ENCODE measurements at places on chromosomes 2 and 18.

DNA sequence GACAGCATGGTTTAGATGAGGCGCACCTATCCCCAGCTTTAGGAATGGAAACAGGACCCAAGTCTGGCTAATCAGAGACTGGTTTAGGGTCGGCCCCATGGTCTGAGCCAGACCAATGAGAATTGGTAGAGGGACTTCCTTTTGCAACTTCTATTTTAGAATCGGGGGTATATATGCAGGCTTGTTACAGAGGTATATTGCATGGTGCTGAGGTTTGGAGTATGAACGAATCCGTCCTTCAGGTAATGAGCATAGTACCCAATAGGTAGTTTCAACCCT is 1.5 kb upstream of the BOLA3 start:
- no peak for DNase-seq

DNA sequence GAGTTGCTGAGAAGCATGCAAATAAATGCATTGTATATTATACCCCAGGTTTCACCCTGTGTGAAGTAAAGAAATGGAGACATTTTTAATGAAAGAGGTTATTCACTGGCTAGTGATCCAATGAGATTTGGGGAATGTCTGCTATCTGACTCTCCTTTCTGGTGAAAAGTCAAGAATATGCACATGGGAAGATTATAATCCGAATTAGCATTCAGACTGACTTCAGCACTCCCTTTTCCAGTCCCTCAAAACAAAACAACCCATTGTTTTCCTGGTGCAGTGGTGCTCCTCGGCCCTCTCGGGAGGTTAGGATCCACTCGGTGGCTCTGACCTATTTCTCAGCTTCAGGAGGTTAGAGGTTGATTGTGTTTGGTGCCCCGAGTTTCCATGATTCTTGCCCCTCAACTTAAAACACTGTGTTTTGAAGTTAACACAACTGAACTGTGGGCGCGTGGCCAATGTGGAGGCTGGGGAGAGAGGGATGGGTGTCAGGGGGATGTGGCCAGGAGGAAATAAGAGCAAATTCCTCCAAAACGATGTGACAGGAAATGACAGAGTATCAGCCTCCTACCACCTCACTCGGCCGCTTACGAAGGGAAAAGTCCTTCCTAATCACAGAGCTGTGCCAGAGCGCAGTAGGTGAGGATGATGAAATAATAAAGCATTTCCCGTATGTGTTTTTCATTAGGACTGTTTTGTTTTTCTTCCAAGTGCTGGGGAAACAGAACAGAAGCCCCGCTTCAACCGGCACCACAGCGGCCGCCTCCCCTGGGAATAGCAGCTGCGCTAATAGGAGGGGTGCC is 440.1 kb downstream of the MTX2 start:
- no peak for DNase-seq

GRCh38 chr2:9174771-9175437 is 31.7 kb upstream of the ASAP2 start:
- no peak for DNase-seq

- no peak for DNase-seq
Observed at GRCh38 chr2:45577441-45577840, 33.6 kb downstream of the SRBD1 start.

DNA sequence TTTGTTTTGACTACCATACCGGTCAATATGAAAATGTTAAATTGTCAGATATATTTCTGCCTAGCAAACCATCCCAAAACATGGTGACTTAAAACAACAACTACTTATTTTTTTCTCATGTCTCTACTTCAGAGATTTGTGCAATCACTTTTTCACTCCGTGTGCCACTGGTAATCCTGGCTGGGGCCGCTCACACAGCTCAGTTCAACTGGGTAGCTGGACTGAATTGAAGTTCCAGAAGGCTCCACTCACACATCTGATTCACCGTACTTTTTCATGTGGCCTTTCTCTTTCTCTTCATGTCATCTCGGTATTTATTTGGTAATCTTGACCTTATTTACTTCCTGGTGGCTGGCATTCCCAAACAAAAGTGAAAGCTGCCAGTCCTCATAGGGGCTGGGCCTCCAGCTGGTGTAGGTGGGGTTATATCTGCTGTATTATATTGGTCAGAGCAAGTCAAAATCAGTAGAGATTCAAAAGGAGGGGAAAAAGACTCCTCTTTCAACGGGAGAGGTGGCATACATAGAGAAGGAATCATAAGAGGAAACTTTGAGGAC is 513.9 kb upstream of the NXPH2 start:
- no peak for DNase-seq

- DNase-seq: no peak
Observed at GRCh38 chr2:55936351-55936750, 12.8 kb upstream of the EFEMP1 start.

- DNase-seq: no peak
Observed at GRCh38 chr2:227921648-227922047, 50.2 kb downstream of the DAW1 start.

DNA sequence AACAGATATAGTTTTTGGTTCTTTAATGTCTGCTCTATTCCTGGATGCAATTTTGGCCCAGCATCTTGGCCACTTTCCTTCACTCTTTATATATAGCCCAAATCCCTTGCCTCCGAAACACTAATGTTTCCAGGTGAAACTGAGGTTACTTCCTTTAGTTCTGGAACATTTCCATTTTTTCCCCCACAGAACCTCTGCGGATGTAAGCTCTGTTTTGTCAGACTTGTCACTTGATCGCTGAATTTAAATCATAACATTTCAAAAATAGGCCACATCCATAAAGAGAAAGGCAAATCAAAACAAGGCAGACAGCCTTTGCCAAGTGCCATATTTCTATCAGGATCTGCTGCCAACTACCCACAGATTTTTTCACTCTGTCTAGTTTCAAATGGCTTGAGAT is 115.1 kb downstream of the ANKRD44 start:
- no peak for DNase-seq

DNA sequence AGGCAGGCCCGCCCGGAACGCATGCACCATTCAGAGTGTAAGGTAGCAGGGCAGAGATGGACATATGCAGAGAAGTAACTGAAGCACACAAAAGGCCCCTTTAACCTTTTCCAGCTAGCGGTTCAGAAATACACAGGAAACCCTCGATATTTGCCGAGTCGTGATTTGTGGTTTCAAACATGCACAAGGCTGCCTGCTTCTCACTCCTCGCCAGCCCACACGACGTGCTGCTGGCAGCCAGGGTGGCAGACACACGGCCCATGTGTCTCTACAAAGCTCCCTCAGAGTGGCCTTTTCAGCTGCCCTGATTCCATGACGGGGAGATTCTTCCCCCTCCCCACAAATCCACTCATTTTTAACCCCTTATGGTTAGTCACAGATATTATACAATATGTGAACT is 23.6 kb downstream of the ZBTB7C start:
- DNase-seq: no peak

DNA sequence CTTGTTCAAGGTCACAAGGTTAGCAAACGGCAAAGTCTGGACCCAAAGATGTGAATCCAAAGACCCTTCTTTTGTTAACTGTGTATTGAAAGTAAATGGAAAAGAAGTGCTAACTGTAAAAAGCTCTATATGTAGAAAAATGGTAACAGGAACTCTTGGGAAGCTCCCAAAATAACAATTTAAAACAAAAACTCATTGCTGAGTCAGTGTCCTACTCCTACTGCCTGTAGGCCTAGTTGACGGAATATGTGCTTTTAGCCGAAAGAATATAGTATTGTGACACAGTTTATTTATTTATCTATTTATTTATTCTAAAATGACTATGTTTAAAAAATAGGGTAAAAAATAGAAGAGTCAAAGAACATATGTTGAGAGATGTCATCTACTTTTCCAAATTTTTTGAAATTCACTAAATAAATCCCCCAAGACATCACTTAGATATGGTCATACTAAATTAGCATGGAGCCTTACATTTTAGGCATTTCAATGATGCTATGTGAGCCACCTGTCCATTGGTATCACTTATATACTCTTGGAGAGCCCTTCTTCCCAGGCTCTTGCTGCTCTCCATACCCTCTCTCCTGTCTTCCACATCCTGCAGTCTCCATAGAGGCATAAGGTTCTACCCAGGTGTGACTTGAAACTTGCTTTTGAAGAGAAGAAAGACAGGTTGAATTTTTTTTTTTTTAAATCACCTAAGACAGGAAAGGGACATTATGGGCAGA is 13.7 kb downstream of the COL5A2 start:
- no peak for DNase-seq

- no peak for DNase-seq
Observed at GRCh38 chr2:10169581-10169980, 47.0 kb downstream of the RRM2 start.

- peak; percentile 23 for DNase-seq
Observed at GRCh38 chr2:33598561-33599174, 431 bp downstream of the FAM98A start.

Measured in effector CD4-positive, alpha-beta T cell (primary cell).